ENCODE measurements at places on chromosomes 2 and 18.
A peak's percentile ranks its signal among the peaks of the same experiment; 100 is the strongest.

GRCh38 chr2:203583701-203584100 is 48.6 kb upstream of the RAPH1 start:
- peak; percentile 81 for ATAC-seq

- no peak for ATAC-seq
Observed at GRCh38 chr18:21693322-21693721, 11.3 kb downstream of the ABHD3 start.

- peak; percentile 7 for ATAC-seq
Observed at GRCh38 chr2:47070920-47071824, 83.9 kb downstream of the STPG4 start.

DNA sequence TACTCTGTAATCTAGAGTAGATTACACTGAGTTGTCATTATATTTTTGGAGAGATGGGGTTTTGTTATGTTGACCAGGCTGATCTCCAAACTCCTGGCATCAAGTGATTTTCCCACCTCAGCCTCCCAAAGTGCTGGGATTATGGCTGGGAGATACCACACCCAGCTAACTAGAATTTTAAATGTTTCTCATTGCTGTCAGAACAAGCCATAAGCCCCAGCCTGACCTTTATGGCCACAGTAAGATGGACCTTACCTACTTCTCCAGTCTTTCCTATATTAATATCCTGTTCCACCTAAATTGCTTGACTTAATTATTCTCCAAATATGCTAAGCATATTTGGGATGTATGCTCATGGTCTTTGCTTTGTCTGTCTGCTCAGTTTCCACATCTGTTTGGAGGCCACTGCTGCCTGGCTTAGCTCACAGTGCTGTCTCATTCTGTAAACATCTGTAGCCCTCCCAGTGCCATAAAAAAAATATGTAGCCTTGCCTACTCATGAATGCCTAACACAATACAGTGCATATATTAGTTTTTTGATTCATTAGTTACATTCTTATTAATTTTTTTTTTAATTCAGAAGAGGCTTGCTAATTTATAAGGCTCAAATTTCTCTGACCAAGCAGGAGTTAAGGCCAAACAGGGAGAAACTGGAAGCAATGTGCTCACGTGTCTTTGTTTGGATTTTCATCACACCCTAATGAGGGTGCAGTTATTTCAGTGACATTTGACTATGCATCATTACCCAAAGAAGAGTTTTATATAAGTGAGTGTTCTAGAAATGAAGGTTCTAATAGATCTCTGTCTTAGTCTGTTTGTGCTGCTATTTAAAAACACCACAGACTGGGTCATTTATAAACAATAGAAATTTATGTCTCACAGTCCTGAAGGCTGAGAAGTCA is 45.3 kb upstream of the PSME4 start:
- ATAC-seq: peak; percentile 26

GRCh38 chr2:44772669-44773378 is 168.7 kb upstream of the SIX3 start:
- ATAC-seq: peak; percentile 54

DNA sequence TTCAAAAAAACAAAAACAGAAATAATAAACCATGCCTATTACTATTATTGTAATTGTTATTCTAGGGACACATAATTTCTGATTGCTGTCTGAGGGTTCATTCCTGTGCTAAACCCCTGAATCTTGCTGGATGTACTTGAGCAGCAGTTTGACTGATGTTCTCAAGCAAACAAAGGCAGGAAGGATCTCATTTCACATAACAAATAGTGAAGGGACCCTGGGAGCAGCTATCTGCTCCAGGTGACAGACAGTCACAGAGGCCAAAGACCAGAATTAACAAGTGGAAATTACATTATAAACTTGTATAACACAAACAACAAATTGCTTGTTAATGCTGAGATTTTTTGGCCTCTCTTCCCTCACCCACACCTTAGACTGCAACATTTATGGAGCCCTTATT is 284.2 kb downstream of the THSD7B start:
- no peak for ATAC-seq

DNA sequence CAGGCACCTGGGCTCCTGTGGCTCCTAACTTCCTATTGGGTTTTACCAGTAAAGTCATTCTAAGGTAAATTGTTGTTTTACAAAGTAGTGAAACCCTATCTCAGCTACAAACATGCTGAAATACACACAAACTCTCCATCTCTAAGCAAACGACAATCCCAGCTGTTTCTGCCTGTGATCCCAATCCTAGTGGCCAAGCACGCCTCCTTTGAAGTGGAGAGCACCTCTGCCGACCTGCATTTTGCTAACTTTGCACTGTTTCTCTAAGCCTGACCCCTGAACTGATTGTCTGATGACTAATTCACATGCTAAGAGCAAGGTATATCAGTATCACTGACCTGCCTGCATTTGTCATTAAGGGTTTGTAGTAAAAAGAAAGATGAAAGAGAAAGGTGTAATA is 124.3 kb downstream of the PAX3 start:
- ATAC-seq: no peak

DNA sequence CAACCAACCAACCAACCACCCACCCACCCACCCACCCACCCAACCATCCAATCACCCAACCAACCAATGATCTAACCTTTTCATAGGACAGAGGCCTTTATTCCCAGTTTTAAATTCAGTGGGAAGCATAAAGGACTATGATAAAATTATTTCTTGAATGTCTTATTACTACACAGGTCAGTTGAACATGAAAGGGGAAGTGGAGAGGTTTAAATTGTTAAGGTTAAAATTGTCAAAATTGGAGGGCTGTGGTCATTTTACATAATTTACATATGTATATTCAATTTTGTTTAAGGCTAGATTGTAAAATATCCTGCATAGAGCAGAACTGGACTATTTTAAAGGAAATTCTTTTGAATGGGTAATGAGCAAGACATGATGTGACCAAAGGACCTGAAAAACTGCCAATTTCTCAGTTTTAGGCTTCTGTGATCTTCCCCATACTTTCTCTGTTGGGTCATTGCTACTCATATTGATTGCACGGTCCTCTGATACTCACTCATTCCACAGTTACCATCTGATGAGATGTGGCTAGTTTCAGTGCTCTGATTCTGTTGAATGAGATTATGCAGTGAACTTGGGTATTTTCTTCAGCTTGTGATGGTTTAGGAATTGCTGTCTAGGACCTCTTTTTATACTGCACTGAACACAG is 127.4 kb downstream of the PLCL1 start:
- ATAC-seq: no peak

DNA sequence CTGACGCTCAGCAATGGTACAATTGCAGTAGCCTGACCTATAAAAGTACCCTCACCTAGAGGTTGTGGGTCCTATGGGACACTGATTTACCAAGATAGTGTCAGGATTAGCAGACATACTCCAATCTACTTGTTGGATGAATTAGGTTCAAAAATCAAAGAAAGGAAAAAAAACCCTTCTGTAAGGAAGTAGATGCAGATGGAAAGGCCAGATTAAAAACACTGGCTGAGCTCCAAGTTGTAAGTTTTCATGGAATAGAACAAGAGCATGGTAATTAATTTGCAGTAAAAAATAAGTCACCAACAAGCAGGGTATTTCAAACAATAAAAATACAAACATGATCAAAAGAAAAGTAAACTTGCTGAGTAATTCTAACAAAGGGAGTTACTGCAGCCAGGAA is 26.4 kb downstream of the IDH1 start:
- ATAC-seq: no peak

DNA sequence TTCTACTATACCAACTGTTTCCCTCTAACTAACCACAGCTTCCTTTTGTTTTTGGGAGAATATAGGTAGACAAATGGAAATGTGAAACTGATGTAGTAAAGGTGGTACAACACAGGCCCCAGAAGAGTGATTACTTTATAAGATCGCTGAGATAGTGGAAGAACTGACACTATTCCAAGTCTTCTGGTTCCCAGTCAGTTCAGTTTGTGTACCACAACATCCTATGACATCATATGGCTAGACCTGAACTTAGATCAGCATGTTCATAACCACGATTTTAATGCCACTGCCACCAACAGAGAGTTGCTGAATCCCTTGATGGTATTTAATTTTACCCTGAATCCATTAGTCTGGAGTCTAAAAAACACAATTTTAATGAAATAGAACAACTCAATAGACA is 328.9 kb downstream of the GPD2 start:
- ATAC-seq: no peak

GRCh38 chr2:135600915-135601314 is 69.6 kb downstream of the R3HDM1 start:
- no peak for ATAC-seq

GRCh38 chr18:51861046-51861445 is 479.0 kb upstream of the DCC start:
- ATAC-seq: no peak

GRCh38 chr2:134917888-134918525 is 615 bp upstream of the CCNT2 start:
- peak; percentile 91 for ATAC-seq

GRCh38 chr2:104781151-104781550 is 72.8 kb upstream of the POU3F3 start:
- no peak for ATAC-seq

DNA sequence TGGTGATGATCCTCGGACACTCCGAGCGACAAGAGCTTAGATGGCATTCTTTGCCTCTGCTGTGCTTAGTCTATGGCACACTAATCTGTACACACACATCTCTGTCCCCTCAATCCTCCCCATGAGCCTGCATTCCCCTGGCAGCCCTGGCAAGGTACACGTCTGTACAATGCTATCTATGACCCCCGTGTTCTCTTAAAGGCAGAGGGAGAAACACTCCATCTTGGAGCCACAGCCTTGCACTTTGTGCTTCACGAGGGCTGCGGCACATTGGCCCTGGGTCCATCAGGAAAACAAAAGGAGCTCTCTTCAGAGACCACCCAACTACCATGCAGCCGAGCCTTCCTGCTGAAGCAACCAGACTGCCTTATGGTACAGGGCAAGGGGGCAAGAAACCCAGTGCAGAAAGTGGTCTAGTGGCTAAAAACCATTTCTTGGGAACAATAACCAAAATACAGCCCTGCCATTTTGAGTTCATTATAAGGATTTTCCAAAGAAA is 42.5 kb downstream of the STEAP3 start:
- ATAC-seq: no peak

- ATAC-seq: no peak
Observed at GRCh38 chr2:21571686-21572085, 447.9 kb downstream of the TDRD15 start.

DNA sequence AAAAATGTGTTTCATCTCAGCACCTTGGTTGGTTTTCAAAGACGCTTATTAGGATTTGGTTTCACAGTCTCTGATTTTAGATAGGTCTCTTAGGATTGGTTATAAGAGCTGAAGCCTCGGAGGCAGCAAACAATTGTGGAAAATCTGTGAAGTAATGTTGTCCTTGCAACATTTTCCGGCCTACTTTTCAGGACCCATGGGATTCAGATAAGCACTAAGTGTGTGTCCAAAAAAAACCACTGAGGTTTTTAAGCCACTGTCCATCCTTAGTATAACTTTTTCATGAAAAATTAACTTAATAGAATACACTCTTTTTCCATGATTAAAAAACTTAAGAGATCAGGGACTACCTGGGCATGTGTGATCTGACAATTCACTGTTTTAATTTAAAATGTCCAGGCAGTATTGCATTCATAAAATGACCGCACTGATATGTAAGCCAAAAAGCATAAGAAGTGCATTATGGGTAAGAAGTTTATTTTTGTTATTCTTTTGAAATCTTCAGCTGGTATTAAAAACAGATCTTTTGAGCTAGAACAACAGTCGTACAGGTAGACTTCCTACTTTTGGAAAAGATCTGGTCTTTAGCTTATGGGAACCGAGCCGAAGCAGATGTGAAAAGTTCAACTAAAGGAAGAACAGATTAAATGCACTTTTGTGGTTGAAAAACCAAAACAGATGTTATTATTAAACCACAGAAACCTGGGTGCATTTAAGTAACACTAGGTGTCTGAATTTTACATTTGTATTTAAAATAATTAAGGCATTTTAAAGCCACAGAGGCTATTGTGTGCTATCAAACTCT is 479.4 kb upstream of the ZEB2 start:
- no peak for ATAC-seq

DNA sequence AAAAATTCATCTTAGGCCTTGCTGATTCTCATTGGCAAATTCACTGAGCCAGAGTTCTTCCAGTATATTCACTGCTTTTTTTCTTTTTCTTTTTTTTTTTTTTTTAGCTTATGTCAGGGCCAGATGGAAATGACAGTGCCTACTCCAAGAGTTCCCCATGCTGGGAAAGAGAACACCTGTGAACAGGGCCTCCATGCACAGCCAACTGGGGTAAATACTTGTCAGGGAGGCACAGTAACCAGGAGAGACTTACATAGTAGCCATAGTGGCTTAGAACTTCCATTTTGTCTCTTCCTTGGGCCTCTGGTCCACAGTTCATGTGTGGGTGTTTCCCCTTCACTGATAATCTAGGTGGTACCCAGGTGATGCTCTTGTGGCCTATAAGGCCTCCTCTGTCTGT is 15.2 kb upstream of the SCLY start:
- ATAC-seq: no peak

GRCh38 chr18:60020107-60020925 is 120.5 kb downstream of the PMAIP1 start:
- ATAC-seq: peak; percentile 25

GRCh38 chr2:120894966-120895365 is 159.3 kb downstream of the GLI2 start:
- no peak for ATAC-seq

- ATAC-seq: no peak
Observed at GRCh38 chr2:165192729-165193128, 11.1 kb downstream of the SCN3A start.

- ATAC-seq: no peak
Observed at GRCh38 chr2:64888591-64889309, 100.4 kb upstream of the SLC1A4 start.

DNA sequence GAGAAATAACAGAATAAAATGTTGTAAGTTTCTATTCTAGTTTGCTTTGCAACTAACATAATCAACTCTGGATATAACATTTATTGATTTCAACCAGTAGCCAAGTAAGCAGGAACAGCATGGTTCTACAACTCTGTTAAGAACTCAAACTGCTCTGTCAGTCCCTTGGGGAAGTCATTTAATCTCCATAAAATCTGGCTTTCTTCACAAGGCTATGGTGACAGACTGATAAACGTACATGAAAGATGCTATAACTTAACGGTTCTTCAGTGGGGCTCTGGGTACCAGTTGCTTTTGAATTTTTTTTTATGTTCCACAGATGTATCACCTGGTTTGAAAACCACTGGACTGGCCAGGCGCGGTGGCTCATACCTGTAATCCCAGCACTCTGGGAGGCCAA is 10.3 kb downstream of the PSME4 start:
- no peak for ATAC-seq

GRCh38 chr18:78123926-78124797 is 855.5 kb upstream of the SALL3 start:
- no peak for ATAC-seq

DNA sequence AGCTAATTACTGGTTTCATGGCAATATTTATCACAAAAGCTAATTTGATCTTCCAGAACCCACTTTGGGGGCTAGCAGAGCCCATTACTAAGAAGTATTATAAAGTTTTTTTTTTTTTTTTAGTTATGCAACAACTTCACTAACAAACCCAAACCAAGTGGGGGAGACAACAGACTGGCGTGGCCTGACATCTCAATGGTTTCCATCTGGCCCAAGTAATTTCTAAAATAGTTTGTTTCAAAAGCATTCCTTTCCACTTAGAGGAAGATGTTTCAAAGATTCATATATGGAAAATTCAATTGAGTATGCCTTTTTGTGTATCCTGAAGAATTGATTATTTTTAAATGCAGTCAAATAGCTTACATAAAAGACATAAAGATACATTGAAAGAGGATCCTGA is 367.1 kb downstream of the HRH4 start:
- no peak for ATAC-seq

All from SK-N-SH treated with all-trans-retinoic acid at 6 μM for 48 hours (cell line).